ENCODE measurements at places on chromosomes 2 and 18. TPM values are rescaled to one million over a fixed set of nuclear protein-coding genes. Genes with fewer than 3 reads are reported as not detected.
A peak's percentile ranks its signal among the peaks of the same experiment; 100 is the strongest.

LCT gene
- total RNA-seq, result not detected

SPR gene
- total RNA-seq, result 16.1 TPM

CCBE1 gene
- 0.36 TPM for total RNA-seq

PRKAG3 gene
- total RNA-seq, result 1.0 TPM

PTPN18 gene
- total RNA-seq, result 71.0 TPM

PARD6G gene
- 4.1 TPM for total RNA-seq

DNA sequence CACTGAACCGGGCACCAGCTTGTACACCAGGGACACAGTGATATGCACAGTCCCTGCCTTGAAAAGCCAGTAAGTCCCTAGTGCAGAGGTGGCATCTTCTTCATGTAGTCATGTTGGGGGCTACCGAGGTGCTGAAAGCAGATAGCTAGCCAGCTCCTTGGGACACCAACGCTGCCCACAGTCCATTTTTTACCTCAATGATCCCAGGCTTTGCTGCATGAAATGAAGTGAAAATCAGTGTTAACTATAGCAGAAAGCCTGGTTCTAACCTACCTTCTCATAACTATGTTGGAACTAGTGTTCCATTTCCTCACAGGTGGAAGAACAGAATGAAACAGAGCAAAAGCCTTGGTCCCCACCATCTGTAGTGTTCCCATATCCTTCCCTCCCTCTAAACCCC is 66.6 kb upstream of the EML6 start:
- H3K36me3 ChIP-seq, result peaks cover 7% of the 10 kb centered on the region
- peak overlapping the region; percentile 14 for H3K27ac ChIP-seq
- DNase-seq, result no peak
- H3K4me3 ChIP-seq, result no peak overlapping the region
- H3K4me1 ChIP-seq, result no peaks in the 10 kb centered on the region
- no peaks in the 10 kb centered on the region for H3K27me3 ChIP-seq

GRCh38 chr18:27223526-27224291 is 38.6 kb upstream of the CHST9 start:
- DNase-seq, result no peak
- H3K27me3 ChIP-seq, result no peaks in the 10 kb centered on the region
- H3K4me3 ChIP-seq, result no peak overlapping the region
- no peak overlapping the region for H3K27ac ChIP-seq
- no peaks in the 10 kb centered on the region for H3K4me1 ChIP-seq

- no peaks in the 10 kb centered on the region for H3K36me3 ChIP-seq
- no peaks in the 10 kb centered on the region for H3K27me3 ChIP-seq
- H3K4me3 ChIP-seq, result no peak overlapping the region
Measured at GRCh38 chr18:31634331-31634713, 42.6 kb downstream of the TTR start.

- no peak overlapping the region for H3K4me3 ChIP-seq
- H3K27me3 ChIP-seq, result no peaks in the 10 kb centered on the region
- no peak for DNase-seq
- no peaks in the 10 kb centered on the region for H3K36me3 ChIP-seq
- no peaks in the 10 kb centered on the region for H3K4me1 ChIP-seq
Measured at GRCh38 chr18:23207191-23207955, 72.1 kb downstream of the CABLES1 start.

DNA sequence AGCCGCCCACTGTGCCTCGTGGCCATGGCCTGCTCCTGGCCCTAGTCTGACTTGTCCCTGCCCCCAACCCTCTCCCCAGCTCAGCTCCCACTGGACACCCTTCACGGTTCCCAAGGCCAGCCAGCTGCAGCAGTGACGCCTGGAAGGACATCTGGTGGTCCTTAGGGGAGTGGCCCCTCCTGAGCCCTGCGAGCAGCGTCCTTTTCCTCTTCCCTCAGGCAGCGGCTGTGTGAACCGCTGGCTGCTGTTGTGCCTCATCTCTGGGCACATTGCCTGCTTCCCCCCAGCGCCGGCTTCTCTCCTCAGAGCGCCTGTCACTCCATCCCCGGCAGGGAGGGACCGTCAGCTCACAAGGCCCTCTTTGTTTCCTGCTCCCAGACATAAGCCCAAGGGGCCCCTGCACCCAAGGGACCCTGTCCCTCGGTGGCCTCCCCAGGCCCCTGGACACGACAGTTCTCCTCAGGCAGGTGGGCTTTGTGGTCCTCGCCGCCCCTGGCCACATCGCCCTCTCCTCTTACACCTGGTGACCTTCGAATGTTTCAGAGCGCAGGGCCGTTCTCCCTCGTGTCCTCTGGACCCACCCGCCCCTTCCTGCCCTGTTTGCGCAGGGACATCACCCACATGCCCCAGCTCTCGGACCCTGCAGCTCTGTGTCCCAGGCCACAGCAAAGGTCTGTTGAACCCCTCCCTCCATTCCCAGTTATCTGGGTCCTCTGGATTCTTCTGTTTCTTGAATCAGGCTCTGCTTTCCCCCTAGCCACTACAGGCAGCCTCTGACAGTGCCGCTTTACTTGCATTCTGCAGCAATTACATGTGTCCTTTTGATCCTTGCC is 35.8 kb downstream of the ANO7 start:
- H3K36me3 ChIP-seq, result peaks cover 4% of the 10 kb centered on the region
- H3K27me3 ChIP-seq, result no peaks in the 10 kb centered on the region
- H3K27ac ChIP-seq, result no peak overlapping the region

GRCh38 chr2:12083081-12083581 is 336.7 kb downstream of the LPIN1 start:
- no peaks in the 10 kb centered on the region for H3K4me1 ChIP-seq
- H3K27ac ChIP-seq, result no peak overlapping the region
- H3K4me3 ChIP-seq, result no peak overlapping the region

- no peaks in the 10 kb centered on the region for H3K27me3 ChIP-seq
- no peaks in the 10 kb centered on the region for H3K4me1 ChIP-seq
- H3K27ac ChIP-seq, result no peak overlapping the region
- H3K36me3 ChIP-seq, result no peaks in the 10 kb centered on the region
- DNase-seq, result no peak
Measured at GRCh38 chr18:54075689-54076088, 148.8 kb downstream of the MBD2 start.

DNA sequence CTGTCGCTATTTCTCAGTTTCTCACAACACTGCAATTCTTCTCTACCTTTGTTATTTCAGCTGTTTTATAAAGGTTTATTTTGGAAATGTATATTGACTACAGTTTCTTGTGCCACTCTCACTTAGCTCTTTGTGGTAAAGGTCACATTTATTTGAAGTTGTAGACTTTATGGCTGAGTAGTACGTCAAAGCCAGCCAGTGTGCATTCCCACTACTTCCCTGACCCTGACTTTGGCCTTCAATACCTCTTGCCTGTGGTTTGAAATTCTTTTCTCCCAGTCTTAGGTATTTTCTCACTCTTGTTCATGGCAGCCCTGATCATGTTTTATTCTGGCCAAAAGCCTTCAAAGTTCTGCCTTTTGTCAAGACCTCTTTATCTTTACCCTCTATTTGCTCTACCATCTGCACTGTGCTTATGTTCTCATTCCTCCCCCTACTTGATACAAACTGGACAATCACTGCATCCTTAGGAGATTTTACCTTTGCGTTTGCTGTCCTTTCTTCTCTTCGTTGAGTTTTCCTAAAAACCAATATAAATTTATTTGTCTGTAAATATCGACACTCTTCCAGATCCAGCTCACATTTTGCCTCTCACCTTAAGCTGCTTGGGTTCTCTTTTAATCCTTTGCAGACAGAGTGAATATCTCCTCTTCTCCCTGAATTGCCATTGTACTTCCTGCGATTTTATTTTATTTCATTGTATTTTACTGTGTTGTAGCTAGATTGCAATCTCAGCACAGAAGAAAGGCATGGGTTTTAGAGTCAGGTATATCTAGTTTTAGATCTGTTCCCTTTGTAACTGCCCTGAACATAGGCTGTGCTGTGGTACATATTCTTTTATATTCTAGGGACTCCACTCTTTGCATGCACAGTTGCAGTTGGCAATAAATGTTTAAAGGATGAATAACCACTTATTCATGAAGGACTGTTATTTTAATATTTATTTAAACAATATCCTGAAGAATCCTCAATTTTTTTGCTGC is 31.2 kb downstream of the GULP1 start:
- no peaks in the 10 kb centered on the region for H3K27me3 ChIP-seq
- H3K27ac ChIP-seq, result peak overlapping the region; percentile 57
- H3K4me3 ChIP-seq, result no peak overlapping the region
- H3K4me1 ChIP-seq, result peaks cover 12% of the 10 kb centered on the region

GRCh38 chr2:155481141-155481540 is 782.6 kb downstream of the KCNJ3 start:
- no peak overlapping the region for H3K4me3 ChIP-seq
- no peaks in the 10 kb centered on the region for H3K4me1 ChIP-seq
- no peaks in the 10 kb centered on the region for H3K27me3 ChIP-seq
- H3K27ac ChIP-seq, result no peak overlapping the region

DNA sequence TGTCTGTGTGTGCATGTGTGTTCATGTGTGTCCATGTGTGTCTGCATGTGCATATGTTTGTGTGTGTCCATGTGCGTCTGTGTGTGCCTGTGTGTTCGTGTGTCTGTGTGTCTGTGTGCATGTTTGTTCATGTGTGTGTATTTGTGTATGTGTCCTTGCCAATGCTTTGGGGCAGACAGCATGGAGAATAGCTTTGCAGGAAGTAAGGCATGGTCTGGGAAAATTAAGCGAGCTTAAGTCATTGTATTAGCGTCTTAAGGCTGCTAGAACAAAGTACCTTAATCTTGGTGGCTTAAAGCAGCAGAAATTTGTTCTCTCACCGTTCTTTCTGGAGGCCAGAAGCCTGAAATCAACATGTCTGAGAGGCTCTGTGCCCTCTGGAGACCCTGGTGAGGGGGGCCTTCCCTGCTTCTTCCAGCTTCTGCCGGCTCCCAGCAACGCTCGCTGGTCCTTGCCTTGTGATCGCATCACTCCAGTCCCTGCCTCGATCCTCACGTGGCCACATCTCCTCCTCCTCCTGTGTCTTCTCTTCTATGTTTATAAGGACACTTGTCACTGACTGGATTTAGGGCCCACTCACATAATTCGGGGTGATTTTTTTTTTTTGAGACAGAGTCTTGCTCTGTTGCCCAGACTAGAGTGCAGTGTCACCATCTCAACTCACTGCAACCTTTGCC is 3.8 kb downstream of the NEU2 start:
- H3K27ac ChIP-seq, result no peak overlapping the region
- no peaks in the 10 kb centered on the region for H3K4me1 ChIP-seq
- no peak overlapping the region for H3K4me3 ChIP-seq
- peak; percentile 55 for DNase-seq

DNA sequence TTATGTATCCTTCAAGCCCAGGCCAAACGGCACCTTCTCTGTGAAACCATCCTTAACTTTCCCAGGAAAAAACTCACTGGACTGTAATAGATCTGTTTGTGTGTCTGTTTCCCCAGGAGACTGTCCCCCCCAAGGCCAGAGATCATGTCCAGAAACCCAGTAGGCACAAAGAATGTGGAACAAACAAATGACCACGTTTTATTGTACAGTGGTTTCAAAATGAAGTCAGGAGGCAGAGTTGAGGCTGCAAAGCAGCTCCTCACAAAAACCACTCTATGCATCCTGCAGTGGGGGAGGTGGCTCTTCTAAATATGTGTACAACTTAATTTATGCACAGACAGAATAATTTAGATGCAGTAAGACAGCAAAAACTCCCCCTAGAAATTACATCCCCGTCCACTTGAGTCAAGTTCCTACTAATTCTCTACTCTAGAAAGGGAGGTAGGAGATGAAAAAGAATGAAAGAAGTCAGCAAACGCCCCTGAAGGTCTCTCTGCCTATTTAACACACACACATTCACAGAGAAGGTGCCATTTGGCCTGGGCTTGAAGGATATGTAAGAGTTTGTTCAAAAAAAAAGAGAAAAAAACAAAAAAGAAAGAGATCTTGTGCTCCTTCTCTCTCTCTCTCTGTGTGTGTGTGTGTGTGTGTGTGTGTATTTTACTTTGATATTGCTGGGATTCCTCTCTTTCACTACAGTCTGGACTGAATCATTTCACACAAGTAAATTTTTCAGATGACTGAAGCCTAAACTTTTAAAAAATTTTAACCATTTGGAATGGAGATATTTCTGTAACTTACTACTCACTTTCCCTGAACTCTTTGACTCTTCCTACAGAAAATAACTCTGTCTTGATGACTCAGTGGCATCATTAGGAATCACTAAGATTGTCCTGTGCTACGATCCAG is 19.5 kb downstream of the BCL2 start:
- no peak for DNase-seq
- H3K36me3 ChIP-seq, result no peaks in the 10 kb centered on the region
- H3K27ac ChIP-seq, result no peak overlapping the region
- H3K4me3 ChIP-seq, result no peak overlapping the region
- peaks cover 1% of the 10 kb centered on the region for H3K4me1 ChIP-seq

GRCh38 chr2:173557497-173557896 is 202.8 kb downstream of the CDCA7 start:
- no peak overlapping the region for H3K4me3 ChIP-seq
- no peak overlapping the region for H3K27ac ChIP-seq
- no peaks in the 10 kb centered on the region for H3K4me1 ChIP-seq
- no peaks in the 10 kb centered on the region for H3K36me3 ChIP-seq
- H3K27me3 ChIP-seq, result no peaks in the 10 kb centered on the region
- DNase-seq, result no peak

DNA sequence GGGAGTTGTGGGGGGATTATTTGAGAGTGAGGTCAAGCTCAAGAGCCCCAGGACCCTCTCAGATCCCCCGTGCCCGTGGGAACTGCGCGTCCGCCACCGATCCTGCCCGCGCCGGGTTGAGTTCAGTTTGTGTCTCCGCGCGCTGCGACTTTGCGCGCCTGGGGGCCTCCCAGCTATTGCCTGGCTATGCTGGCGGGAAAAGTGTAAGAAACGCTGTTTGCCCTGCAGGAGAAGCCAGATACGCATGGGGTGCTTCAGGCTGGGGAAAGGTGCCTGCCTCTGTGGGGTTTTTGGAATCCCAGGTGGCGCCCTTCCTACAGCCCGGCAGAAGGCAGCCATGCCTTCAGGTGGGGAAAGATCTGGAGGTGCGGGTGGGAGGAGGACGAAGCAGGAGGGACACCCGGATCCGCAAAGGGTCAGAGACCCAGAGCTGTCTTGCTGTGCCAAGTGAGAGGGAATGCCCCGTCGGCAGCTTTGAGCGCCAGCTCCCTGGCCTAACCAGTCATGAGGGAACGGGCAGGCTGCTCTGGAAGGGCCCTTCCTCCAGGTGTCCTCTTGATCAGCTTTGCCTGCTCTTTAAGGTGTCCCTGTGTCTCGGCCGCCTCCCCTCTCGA is 22.5 kb downstream of the TEX44 start:
- H3K27ac ChIP-seq, result peak overlapping the region; percentile 98
- no peaks in the 10 kb centered on the region for H3K36me3 ChIP-seq
- peak overlapping the region; percentile 5 for H3K4me3 ChIP-seq
- H3K27me3 ChIP-seq, result no peaks in the 10 kb centered on the region
- no peaks in the 10 kb centered on the region for H3K4me1 ChIP-seq
- no peak for DNase-seq

DNA sequence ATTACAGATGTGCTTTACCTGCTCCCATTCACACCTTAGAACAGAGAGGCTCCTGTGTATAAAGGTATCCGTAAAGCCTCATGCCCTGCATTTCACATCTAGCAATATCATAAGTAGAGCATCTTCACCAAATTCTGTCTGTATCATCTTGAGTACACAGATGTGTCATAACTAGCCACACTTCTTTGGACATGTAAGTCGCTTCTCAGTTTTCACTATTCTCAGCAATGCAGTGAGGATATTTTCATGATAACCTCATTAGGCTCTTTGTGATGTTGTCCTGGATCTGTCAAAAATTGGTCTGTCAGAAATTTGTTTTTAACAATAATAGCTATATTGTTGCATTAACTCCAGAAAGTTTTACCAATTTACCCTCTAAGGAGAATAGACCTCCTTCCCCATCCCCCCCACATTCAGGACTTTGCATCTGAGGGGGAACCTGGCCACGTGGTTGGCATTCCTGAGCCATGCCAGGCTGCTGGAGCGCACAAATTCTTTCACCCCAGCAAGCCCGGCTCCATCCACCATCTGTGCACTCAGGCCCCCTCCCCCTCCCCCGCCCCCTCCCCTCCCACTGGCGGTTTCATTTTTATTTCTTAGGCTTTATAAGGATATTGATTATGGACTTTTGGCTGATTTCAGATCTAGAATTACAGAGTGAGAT is 34.1 kb downstream of the AGAP1 start:
- H3K27me3 ChIP-seq, result no peaks in the 10 kb centered on the region
- peak; percentile 21 for DNase-seq
- H3K27ac ChIP-seq, result no peak overlapping the region
- H3K4me3 ChIP-seq, result no peak overlapping the region

Data from aorta (tissue), 5 donors.